Panc1 (cell line): ENCODE measurements at places on chromosomes 16 and 17. TPM values are rescaled to one million over a fixed set of nuclear protein-coding genes. Genes with fewer than 3 reads are reported as not detected.

GRCh38 chr16:728131-728889 lies 1.4 kb downstream of the HAGHL start:
- peak overlapping the region; percentile 79 for H3K27ac ChIP-seq
- H3K4me1 ChIP-seq: peaks cover 13% of the 10 kb centered on the region
- no peaks in the 10 kb centered on the region for H3K36me3 ChIP-seq
- no peaks in the 10 kb centered on the region for H3K27me3 ChIP-seq
- DNase-seq: no peak

KRT32 gene
- total RNA-seq: 0.72 TPM

DNA sequence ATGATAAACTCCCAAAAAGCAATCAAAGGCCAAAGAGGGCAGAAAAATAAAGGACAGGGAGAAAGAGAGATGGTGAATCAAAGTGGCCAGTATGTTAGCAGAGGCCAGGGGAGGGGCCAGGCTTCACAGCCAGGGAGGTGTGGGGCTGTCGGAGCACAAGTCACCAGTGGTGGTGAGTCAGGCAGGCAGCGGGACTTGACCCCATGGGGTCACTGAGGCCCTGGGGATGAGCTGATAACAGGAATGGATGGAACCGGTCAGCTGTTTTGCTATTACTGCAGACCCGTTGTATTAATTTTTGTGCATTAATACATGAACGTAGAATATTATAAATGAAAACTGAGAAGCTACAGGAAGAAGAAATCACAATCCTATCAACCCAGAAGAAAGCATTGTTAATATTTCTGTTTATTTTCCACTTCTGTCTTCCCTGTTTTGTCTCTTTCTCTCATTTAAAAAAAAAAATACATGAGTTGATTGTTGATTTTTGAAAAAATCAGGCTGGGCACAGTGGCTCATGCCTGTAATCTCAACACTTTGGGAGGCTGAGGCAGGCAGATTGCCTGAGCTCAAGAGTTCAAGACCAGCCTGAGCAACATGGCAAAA lies 106.9 kb downstream of the SOCS1 start:
- no peaks in the 10 kb centered on the region for H3K27me3 ChIP-seq
- no peak overlapping the region for H3K4me3 ChIP-seq
- no peak overlapping the region for H3K27ac ChIP-seq
- no peak for DNase-seq

DNA sequence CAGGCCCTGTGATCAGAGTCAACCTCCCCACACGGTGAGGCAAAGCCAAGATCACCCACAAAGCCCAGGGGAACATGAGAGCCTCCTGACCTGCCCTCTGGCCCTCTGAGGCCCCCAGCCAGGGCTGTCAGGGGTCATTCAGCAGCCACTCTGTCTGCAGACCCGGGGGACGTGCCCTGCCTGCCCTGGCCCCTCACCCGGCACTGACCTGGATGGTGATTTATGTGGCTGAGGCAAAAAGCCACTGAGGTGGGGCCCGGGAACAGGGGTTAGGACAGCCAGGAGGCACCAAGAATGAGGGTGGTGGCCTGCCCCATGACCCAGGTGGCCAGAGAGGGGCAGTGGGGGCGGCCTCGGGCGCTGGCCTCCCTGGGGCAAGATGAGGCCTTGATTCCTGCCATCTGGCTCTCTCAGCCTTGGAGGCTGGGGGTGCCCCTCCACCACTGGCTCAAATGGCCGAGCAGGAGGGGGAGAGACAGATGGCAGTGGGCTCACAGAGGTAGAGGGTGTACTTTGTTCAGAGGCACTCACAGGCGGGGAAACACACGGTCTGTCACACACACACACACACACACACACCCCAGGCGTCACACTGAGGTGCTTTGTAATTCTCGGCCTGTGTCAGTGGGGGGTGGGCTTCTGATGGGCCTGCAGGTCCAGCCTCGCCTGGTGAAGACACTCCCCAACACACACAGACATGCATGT lies 174.0 kb upstream of the GSE1 start:
- no peak overlapping the region for H3K27ac ChIP-seq
- H3K4me1 ChIP-seq: peaks cover 4% of the 10 kb centered on the region
- no peaks in the 10 kb centered on the region for H3K27me3 ChIP-seq
- H3K4me3 ChIP-seq: no peak overlapping the region

- H3K4me1 ChIP-seq: peaks cover 10% of the 10 kb centered on the region; the same call in 1 of the 2 replicates
- no peak overlapping the region for H3K27ac ChIP-seq
- no peaks in the 10 kb centered on the region for H3K27me3 ChIP-seq
These were observed 145.2 kb downstream of the CLEC16A start for GRCh38 chr16:11089504-11090124.
